ENCODE measurements at places on chromosomes 5 and 9.
A peak's percentile ranks its signal among the peaks of the same experiment; 100 is the strongest.

GRCh38 chr5:150700246-150700593 is 642 bp downstream of the RBM22 start:
- no peak for DNase-seq

GRCh38 chr9:2787065-2787464 is 56.8 kb downstream of the PUM3 start:
- DNase-seq, result peak; percentile 31

- peak; percentile 21 for DNase-seq
Observed at GRCh38 chr5:122727112-122727541, 47.8 kb upstream of the SNX2 start.

- no peak for DNase-seq
Observed at GRCh38 chr9:121388140-121388905, 18.3 kb upstream of the STOM start.

GRCh38 chr5:172714491-172715420 is 56.2 kb downstream of the DUSP1 start:
- no peak for DNase-seq

GRCh38 chr5:113090336-113091106 is 113.9 kb downstream of the DCP2 start:
- no peak for DNase-seq

- peak; percentile 76 for DNase-seq
Observed at GRCh38 chr9:70120834-70121510, 77.3 kb downstream of the MAMDC2 start.

GRCh38 chr9:124632077-124632621 is 125.0 kb upstream of the NR5A1 start:
- peak; percentile 65 for DNase-seq

DNA sequence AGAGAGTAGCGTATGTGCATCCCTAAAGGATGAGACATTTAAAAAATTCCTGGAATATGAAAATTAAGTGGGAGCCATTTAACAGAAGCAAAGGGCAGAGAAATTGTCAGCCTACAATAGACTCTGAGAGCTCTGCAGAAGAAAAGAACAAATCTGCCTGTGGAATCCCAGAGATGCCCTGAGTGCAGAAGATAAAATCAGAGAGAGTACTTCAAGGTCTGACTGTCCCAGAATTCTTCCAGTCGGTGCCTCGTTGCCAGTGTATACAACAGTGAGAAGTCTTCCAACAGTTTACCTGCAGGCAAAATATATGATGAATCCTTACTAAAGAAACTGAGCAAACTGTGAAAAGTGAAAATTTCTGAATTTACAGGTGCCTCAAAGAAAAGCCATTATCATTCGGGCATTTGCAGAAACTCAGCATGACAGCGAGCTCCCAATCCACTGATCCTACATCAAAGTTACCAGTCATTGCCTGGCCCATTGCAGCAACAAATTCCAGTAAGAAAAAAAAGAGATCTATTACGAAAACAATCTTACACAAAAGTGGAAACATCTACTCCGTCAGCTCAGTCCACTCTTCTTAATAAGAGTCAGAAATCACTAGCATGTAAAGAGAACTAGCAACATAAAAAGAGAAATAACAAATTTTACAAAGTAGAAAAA is 92.8 kb upstream of the VCAN start:
- DNase-seq, result no peak

DNA sequence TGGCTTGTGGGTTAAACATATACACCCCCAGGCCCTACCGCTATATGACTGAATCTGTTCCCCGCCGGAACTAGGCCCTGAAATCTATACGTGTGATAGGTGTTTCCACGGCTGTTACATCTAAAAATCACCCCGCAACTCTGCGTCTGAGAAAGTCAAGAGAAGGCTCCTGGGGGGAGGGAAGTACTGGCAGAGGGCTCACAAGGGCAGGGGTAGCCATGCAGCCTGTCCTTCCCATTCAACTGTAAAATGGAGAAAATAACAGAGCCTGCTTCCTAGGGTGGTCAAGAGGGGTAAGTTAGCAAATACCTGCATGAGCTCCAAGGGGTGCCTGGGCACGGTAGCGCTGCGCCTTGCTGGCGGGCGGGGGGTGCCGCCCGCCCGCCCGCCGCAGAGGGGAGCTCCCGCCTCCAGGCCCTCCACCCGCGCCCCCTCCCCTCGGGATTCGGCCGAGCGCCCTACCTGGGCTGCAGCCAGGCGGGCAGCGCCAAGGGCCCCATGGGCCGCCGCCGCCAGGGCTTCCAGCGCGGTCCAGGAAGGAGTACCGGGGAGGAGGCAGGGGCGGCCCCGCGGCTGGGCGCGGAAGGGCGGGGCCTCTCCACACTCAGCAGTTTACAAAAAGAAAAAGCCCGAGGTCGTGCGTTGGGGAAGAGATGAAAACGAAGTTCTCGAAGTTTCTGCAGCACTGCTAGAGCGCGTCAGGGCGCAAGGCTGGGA is at the start of gene HACD4:
TSS of gene HACD4 (minus strand) at position 550 of the 717 bp plus-strand sequence. CDS start at position 500, 50 bp downstream.
- no peak for DNase-seq

- DNase-seq, result peak; percentile 80
Observed at GRCh38 chr5:54700986-54701578, 183.5 kb downstream of the SNX18 start.

GRCh38 chr5:308672-309271 is 12.7 kb upstream of the AHRR start:
- DNase-seq, result no peak

- no peak for DNase-seq
Observed at GRCh38 chr9:92761686-92762085, 2.9 kb downstream of the BICD2 start.

GRCh38 chr5:130871346-130872086 is 293.5 kb downstream of the HINT1 start:
- peak; percentile 60 for DNase-seq

- no peak for DNase-seq
Observed at GRCh38 chr9:134778156-134778555, 102.5 kb upstream of the FCN2 start.

GRCh38 chr9:136022731-136023409 is 61.7 kb upstream of the UBAC1 start:
- DNase-seq, result no peak
